Common myeloid progenitor, CD34-positive (primary cell): ENCODE measurements at places on chromosomes 5 and 9.

DNA sequence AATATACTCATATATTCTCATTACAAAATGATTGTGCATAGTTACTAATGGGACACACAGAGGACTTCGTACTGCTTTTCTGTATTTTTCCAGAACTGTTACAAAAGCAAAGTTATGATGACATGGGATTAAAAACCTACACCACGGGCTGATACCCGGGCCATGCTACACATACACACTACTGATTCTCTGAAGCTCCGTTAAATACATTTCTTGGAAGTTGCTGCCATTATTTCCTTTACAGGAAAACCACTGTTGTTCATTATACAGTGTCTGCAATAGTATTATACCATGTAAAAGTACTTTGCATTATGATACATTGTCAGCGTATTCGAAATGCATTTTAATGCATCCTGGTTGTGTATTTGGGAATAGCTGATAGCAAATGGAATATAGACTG lies 32.5 kb downstream of the EBF1 start:
- DNase-seq, result no peak

DNA sequence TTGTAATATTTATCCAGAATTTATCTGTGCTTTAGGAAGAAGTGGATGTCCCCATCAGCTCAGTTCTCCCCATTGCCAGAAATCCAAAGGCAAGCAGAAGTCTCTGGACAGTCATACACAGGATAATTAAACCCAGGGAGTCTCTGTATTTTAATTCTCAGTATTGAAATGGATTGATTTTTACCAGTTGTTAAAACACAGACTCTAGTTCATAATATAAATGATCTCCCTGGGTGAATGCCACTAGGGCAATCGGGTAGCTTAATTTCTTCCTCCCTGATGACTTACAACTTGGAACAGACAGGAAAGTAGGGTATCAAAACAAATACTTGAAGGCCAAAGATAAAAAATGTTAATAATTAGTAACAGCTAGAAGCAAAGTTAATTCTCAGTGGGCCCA lies 66.5 kb upstream of the DAP start:
- DNase-seq, result no peak

DNA sequence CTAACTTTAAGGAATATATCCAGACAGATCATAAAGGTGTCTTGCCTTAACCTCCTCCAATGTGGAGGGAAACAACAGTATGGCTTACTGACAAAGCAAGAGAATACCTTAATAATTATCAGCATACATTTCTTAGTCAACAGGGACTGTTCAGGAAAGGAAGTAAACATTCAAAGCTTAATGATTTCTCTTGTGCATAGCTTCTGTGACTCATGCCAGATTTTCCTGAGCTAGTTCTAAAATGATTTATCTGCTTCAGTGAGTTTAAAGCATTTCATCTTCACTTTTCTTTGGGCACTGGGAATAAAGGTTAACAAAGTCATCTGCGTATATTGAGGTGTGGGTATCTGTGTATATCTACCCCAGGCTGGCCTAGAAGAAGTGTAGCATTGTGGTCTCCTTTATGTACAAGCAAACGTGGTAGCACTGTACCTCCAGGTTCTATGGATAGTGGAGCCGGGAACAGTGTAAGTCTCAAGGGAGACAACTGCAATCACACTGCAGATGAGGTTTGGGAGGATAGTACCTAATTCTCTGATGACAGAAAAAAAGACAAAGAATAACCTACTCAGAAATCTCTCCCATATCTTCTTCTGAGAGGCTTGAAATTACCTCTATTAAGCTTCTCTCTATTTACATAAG lies 284.1 kb downstream of the HCN1 start:
- DNase-seq, result no peak

DNA sequence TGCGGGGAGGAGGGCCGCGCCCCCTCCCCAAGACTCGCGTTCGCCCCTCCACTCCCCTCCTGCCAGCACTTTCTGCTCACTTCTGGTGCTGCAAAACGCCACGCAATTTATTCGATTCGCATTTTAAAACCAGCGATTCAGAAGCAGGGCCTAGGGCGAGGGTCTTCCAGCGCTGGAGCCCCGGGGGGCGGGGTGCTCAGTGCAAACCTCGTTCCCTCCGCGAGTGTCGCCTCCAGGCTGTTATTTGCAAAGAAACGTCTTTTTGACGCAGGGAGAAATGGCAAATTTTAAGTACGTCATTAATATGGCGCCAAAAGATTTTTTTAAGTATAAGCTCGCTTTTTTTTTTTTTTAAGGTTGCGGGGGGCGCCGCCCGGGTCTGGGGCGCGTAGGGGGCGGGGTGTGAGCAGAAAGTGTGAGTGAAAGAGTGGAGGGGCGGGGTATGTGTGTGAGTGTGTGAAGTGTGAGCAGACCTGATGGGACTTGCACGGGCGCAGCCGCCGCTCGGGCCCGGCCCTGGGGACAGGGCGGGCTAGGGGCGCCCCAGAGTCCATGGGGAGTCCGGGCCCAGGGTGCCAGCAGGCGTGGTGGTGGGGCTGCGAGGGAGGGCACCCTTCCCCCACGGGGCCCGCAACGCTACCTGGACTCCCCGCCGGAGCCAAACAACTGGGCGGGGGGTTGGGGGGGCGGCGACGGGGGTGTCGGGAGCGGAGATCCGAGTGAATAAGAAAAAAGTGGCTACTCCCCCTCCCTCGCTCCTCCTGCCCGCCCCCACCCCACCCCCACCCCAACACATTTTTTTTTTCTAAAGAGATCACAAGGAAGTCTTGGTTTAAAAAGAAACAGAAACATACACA lies at the start of gene JADE2:
Gene JADE2, plus strand, starts transcription at position 845 of the 857 bp plus-strand sequence. CDS start 10,188 bp downstream, outside the sequence.
- peak; percentile 95 for DNase-seq

GRCh38 chr5:123814801-123815470 lies 303.0 kb downstream of the CSNK1G3 start:
- no peak for DNase-seq

DNA sequence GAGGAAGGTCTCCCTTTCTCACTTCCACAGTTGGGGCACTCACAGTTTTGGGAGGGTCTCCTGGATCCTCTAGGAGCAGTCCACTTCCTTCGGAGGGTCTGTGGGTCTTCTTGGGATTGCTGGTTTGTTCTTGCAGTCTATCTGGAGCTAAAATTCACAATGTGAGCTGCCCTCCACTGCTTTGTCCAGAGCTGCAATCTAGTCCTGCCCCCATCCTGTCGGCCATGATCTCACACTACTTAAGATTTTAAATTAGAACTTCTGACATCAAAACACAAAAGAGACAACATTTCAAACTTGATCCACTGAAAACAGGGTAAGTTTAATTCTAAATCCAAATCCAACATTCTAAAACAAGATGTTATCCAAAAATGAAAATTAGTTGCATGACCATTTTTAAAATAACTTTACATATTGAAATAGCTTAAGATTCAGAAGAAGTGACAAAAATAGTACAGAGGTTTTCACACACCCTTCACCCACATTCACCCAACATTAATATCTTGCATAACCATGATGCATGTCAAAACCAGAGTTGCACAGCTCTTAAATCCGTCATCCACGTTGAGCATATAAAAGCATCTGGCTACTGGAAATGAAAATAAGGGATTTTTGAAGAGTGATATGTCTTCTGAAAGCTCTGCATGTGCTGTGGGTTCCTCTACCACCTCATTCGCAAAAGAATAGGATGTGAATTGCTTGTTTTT lies 113.7 kb upstream of the EPB41L4A start:
- no peak for DNase-seq

DNA sequence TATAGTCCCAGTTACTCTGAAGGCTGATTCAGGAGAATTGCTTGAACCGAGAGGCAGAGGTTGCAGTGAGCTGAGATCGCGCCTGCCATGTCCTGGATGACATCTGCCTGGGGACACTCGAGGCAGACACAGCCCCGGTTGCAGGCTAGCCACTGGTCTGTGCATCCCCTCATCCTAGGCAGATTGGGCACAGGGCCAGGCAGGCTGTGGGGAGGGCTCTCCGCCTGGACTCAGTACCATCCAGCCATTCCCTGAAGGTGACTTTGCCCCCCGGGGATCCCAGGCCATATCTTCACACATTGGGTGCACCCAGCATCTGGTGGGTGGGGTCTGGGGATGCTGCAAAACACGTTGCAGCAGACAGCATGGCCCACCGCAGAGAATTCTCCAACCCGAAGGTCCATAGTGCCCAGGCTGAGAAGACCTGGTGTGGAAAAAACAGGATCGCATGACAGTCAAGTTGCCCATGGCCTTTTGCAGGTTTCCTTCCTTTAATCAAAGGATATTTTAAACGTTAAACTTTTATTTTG lies 50.9 kb upstream of the SUSD3 start:
- no peak for DNase-seq

GRCh38 chr5:3120028-3120427 lies 368.6 kb upstream of the IRX2 start:
- no peak for DNase-seq

DNA sequence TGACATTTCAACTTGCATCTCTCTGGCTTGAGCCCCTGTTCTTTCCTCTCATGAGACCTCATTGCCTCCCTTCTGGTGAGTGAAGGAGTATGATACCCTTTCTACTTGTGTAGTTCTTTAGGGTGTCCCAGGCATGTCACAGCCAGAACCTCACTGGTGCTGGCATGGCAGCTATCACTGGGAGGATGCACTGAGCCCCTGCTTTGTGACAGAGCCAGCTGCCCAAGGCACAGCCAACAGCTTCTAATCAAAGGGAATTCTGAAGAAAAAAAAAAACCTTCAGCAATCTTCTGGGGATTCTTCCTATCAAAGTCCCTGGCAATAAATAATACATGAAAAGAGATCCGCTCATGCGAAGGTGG lies 652.6 kb upstream of the KLF4 start:
- no peak for DNase-seq

DNA sequence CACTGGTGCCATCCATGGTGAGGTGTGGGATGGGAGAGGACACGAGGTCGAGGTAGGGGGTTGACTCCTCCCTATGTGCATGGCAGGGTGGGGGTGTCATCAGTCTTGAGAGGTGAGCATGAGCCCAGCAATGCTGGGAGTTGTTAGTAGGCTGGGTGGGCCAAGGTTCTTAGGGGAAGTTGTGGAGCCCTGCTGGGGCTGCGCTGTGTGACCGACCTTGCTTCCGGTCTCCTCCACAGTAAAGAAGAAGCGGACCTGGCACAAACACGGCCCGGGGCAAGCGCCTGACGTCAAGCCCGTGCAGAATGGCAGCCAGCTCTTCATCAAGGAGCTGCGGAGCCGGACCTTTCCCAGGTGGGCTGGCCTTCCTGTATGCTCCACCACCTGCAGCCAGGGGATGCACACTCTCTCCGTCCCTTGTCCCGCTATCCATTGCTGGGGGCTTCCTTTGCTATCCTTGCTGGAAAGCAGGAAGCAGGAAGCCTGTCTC lies 59.8 kb downstream of the PHF2 start:
- DNase-seq, result no peak

DNA sequence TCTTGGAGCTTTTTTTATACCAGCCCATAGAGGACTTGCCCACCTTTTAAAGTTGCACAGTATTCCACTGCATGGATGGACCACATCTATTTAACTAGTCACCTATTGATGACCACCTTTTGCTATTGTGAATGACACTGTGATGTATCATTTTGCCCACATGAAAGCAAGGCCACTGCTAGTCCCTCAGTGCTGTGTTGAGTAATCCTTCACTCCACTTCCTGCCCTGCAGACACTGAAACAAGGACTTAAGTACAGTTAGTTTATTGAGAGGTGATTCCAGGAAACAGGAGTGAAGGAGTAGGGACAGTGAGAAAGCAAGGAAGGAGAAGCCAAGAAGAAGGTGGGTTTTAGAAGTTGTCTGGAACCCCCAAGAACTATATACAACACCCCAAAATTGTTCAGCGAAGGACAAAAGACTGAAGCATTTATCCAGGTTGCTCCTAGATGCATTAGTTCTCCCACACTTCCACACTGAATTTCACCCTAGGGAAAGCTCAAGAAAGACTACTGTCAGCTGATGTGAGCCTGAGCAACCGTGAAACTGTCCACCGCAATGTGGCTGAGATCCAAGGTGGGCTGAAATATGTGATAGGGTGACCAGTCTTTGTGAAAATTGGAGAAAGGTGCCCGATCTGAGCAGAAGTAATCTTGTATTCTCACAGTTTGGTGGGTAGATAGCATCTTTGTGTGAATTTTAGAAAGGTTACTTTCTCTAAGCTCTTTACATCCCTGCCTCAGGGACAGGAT lies 45.2 kb upstream of the ANKRD31 start:
- DNase-seq, result no peak

DNA sequence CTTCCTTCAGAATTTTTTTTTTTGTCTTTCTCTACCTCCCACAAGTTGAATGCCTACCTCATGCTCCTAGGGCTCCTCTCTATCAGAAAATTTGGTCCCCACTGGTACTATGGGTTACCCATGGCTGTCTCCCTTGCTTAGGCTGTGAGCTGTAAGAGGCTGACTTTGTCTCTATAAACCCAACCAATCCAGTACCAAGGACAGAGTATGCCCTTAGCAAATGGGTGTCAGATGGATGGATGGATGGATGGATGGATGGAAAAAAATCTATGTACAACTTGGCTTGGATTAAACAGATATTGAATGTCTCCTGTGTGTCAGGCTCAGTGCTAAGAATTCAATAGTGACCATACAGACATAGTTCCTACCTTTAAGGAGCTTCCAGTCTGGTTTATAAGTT lies 398.2 kb upstream of the TRPC7 start:
- DNase-seq, result no peak

GRCh38 chr5:150498501-150498900 lies 9.4 kb upstream of the NDST1 start:
- no peak for DNase-seq

- DNase-seq, result no peak
Measured at GRCh38 chr9:14501366-14501765, 187.4 kb upstream of the NFIB start.

DNA sequence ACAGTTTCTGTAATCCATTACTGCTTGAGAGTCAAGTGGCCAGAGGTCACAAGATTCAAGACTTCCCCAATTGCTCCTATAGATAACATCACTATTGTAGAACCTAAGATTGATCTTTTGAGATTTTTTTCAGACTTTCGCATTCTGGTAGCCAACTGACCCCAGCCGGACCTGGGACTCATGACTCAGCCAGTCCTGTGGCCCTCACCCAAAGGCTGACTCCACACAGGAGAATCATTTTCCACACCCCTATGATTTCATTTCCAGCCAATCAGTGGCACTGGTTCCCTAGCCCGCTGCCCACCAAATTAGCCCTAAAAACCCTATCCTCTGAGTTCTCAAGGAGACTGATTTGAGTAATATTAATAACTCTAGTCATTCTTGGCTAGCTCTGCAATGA lies 36.2 kb downstream of the TARS1 start:
- DNase-seq, result no peak

DNA sequence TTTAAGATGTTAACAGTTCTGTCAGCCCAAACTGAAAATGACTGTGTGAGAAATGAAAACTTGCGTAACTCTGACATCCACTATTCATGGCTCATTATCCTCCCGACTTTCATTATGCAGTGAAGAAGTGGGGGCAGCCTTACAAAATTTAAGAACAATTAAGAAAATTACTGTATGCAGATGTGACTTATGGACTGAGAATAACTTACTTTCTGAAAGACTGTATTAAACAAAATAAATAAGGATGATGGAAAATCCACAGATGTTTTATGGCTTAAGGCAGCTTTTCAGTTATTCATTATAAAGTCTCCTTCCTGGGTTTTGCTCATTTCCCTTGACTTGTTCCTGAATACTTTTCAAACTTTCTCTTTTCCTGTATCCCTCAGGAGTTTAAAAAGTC lies 55.2 kb downstream of the GRIN3A start:
- DNase-seq, result no peak

GRCh38 chr9:37778534-37778933 lies 6.3 kb downstream of the EXOSC3 start:
- DNase-seq, result no peak
